ENCODE measurements at places on chromosomes 5 and 9. TPM values are rescaled to one million over a fixed set of nuclear protein-coding genes. Genes with fewer than 3 reads are reported as not detected.

- DNase-seq = no peak
Measured at GRCh38 chr5:2432076-2432920, 319.2 kb downstream of the IRX2 start.

DNA sequence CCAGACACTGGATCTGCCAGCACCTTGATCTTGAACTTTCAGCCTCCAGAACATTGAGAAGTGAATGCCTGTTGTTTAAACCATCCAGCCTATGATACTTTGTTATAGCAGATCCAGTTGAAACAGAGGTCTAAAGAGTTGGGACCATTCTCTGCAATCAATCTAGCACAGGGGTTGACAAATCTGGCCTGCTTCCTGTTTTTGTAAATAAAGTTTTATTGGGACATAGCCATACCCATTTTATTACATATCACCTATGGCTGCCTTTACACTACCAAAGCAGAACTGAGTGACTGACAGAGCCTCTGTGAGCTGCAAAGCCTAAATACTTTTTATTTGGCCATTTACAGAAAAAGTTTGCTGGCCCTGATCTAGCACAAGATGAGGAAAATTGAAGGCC, 62.0 kb downstream of the BARX1 start:
- no peak for DNase-seq

- DNase-seq = no peak
Measured at GRCh38 chr5:143135832-143136551, 267.5 kb downstream of the NR3C1 start.

DNA sequence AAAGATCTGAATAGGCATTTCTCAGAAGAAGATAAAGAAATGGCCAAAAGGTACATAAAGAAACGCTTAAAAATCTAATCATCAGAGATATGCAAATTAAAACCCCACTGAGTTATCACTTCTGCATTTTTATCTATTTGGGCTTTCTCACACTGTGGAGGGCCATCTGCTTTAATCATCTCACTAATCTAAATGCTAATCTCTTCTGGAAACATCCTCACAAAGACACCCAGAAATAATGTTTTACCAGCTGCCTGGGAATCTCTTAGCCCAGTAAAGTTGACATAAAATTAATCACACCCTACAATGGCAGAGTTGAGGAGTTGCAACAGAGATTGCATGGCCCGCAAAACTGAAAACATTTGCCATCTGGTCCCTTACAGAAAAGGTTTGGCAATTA, 407.9 kb upstream of the CYLC2 start:
- no peak for DNase-seq

TMOD1 gene
- 2.0 TPM for total RNA-seq

- DNase-seq = no peak
Measured at GRCh38 chr9:94843134-94843533, 116.6 kb downstream of the AOPEP start.

DNA sequence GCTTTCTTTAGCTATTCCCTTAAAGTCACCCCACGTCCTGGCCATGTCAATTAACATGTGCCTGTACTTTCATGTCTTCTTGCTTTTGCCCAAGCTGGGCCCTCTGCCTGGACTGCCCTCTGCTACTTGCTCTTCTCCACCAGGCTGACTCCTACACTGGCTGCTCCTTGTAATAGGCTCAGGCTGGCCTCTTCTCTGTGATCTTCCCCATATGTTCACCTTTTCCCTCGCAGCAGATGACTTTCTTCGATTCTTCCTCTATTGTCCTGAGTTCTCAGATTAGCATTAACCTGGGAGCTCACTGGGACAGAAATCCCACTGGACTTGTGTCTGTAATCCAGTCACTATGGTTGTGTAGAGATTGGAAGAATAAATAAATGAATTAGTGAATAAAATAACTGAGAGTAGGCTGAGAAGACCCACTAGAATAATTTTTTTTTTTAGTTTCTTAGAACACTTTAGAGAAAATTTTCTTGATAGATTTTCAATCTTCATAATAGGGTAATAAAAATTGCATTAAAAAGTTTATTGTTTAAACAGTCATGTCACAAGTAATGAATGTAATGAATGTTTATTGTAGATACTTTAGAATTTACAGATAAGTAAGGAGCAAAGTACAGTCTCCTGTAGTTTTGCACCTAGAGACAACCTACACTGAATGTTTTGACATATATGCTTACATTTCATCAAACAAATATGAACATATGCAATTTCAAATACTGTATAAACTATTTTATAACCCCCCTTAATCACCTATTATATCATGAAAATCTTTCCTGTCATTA, 47.4 kb upstream of the TNFSF15 start:
- DNase-seq = no peak

DNA sequence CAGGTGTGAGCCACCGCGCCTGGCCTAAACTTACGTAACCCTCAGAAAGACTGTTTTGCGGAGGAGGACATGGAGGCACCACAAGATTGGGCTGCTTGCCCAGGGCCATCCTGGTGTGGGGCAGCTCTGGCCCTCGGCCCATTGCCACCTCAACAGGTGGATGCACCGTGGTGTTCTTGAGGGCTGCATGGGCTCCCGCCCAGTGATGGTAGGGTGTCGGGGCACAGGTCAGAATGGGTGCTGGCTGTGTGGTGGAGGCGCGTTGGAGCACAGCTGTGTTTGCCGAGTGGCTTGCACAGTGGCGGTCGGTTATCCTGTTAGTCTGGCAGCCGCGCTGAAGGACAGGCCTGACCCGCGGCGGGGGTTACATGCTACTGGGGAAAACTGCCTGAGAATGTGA, 196.9 kb downstream of the CACNA1B start:
- DNase-seq = no peak

- DNase-seq = peak; percentile 9
Measured at GRCh38 chr9:138073408-138073807, 195.8 kb downstream of the CACNA1B start.

DNA sequence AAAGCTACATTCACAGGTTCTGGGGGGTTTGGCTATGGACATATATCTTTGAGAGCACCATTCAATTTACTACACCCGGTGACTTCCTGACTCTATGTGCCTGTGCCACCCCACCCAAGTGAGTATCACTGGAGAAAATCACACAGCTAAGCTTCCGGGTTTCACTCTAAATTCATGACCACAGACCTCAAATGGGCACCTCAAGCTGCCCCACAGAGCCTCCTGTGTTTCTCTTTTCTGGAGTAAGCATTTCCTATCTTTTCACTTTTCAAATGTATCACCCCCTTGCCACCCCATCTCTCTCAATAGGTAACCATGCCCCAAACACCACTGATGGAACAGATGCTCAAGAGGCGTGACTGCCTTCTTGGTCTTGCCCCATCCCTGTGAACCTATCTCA, 49.2 kb upstream of the NEK6 start:
- peak; percentile 42 for DNase-seq

AHRR gene
- total RNA-seq = 1.4 TPM

Measured in natural killer cell (primary cell).